NCI-H2081 treated with DMSO at 0.1 percent for 48 hours (cell line): ENCODE measurements at places on chromosomes 6 and 20.

DNA sequence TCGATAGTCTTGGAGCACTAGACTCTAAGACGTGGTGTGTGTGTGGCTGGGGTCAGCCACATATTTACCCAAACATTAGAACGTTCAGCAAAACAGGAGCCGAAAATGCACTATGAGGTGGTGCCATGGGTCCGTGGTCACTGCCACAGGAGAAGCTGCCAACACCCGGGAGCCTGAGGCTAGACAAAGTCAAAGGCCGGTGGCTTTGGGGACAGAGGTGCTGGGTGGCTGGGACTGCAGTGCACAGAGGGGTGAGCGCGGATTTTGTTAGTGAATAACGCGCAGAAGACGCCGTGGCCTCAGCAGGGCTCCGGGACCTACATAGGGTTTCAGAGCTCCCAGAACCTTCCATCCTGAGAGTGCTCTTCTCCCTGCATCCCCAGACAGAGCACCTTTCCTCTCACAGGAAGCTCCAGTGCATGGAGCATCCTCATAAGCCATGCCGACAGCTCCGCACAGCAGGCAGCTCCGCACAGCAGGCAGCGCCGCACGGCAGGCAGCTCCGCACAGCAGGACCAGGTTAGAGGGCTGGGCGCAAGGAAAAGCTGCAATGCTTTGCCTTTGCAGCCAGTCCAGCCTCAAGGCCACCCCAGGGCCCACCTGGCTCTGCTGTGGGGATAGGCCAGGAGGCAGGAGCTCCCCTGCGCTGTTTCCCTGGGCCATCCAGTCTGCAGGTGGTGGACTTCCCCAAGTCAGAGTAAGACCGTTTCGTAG, 304.1 kb downstream of the TAF4 start:
- no peak for DNase-seq

- DNase-seq = no peak
Measured at GRCh38 chr6:160962835-160963623, 28.5 kb upstream of the MAP3K4 start.

DNA sequence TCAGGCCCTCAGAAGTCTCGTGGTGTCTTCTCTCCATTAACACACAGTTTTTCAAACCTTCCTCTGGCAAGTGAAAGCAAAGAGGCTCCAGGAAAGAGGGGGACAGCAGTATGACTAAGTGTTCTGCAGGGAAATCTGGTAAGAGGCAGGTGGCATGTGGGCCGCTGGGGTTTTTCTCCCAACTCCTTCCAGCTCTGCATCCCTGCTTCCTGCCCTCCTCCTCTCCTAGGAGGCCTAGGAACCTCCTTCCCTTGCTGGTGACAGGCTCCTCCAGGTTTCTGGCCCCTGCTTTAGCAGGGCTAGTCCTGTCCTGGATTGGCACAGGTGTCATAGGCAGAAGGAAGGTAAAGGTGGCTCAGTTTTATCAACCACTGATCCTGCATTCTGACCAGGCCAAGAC, 7.6 kb upstream of the ITCH start:
- DNase-seq = no peak

DNA sequence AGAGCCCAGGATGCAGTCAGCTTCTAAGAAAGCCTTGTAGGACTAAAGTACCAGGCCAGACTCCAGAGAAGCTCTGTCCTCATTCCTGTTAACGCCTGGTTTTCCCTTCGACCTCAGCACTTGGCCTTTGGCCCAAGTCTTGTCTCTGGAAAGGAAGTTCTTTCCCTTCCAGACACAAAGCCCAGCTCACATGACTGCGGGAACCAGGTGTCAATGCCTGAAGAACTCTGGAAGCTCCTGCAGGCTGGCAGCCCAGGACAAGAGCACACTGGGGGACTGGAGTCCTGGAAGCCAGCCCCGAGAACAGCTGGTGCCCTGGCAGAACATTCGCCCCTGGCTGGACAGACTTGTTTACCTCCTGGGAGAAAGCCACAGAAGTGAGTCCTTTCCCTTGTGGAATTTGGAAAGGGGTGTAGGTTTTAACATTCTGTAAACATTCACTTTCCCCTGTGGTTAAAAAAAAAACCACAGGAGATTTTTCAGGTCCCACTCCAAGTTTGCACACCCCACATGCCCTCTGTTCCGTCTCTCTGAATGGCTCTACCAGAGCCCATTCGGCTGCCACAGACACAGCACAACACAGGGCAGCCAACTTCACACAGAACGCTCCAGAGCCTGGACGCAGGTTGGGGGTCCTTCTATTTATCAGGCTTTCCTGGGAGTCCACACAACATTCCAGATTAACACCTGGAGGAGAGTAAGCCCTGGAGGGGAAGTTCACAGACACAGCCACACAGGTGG, 18.1 kb downstream of the ACSS1 start:
- no peak for DNase-seq

DNA sequence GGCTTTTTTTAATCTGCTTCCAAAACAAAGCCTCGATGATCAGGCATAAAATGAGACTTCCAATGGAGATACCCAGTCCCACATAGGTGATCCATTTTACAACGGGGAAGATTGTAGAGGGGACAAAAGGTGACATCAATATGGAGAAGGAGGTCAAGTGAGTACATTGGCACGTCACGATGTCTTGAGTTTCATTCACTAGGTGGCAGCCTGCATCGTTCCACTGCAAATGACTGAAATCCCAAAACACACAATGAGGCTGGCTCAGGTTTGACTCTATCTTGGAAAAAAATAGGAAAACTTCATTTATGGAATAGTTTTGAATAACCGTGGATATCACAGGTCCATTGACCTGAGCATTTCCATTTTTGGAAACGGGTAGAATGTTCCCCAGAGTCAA, 32.5 kb downstream of the ADGRF1 start:
- DNase-seq = no peak

GRCh38 chr6:35585658-35586057, 73.0 kb upstream of the TULP1 start:
- no peak for DNase-seq

GRCh38 chr20:35630636-35631035, 15.0 kb downstream of the SPAG4 start:
- no peak for DNase-seq

DNA sequence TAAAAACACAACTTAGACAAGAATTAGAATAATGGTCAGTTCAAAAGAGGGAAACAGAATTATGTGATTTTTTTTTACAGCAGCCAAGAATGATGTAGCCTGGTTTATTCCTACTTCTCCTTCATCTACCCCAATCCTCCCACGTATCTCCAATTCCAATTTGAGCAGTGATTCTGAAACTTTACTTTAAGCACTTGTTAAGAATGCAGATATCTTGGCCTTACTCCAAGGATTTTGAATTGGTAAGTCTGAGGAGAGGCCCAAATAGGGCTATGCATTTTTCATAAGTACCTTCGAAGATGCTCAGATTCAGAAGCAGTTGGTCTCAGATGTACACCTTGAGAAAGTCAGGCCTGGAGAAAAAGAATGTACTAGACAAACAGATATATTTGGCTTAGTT, 233.4 kb upstream of the FLRT3 start:
- DNase-seq = no peak

- DNase-seq = no peak
Measured at GRCh38 chr20:44700306-44700705, 14.9 kb upstream of the CCN5 start.

DNA sequence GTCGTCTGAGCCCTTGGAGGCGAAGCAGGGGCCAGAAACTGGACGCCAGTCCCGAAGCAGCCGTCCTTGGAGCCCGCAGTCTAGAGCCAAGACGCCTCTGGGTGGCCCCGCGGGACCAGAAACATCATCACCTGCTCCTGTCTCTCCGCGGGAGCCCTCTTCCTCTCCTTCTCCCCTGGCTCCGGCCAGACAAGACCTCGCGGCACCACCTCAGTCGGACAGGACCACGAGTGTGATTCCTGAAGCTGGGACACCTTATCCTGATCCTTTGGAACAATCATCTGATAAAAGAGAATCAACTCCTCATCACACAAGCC, 416 bp downstream of the RSPH4A start:
- no peak for DNase-seq

DNA sequence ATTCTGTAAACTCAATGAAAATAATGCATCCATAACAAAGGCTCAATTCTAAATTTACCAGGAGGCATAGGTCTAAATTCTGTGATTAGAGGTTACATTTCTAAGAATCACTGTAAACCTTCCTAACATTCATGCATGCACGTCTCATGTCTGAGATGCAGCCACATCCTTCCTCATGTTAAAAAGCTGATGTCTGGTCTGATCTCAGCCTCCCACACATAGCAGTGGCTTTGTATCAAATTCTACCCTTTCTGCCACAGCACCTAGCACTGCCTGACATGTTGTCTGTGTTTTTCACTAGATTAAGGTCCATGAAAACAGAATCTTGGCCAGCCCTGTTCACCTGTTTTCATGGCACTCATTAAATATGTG, 171.1 kb downstream of the WDR27 start:
- no peak for DNase-seq
